ENCODE measurements at places on chromosomes 4 and X. TPM values are rescaled to one million over a fixed set of nuclear protein-coding genes. Genes with fewer than 3 reads are reported as not detected.

DNA sequence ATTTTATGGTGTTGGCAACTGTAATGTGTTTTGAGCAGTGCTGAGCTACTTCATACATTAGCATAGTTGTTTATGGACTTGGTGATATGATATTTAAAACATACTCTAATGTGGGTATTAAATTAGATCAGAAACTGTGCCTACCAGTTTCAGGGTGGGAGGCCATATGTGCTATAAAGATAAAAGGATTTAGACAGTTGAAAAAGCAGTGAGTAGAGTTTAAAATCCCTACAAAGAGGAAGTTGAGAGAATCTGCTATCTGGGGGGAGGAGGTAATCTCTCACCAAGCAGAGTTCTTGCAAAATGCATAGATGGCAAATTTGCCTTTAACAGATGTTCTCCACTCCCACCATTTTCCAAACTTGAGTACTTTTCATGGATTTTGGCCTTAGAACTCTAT lies 154.5 kb downstream of the SPOCK3 start:
- no peak for DNase-seq

The TMEM192 gene
- 15.5 TPM for total RNA-seq

- no peak for DNase-seq
These were observed 338.9 kb upstream of the FAM241A start for GRCh38 chr4:111806331-111806730.

- peak; percentile 19 for DNase-seq
These were observed 23.0 kb downstream of the HTRA3 start for GRCh38 chr4:8292478-8293107.

DNA sequence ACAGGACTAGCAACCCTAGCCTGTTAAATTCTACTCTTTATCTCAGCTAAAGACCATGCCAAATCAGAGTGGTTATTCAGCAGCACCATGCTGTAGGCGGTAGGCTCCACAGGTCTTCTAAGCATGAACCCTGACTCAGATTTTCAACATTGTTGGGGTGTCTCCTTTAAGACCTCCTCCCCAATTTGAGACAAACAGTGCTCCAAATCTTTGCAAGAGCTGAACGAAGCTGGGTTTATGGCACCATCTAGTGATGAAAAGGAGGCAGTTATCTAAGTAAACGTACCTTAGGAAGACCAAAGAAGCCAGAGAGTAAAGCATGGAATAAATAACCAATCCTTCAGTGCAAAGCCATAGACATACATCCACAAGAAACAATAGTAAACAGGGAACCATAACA lies 334.5 kb upstream of the SLC7A11 start:
- DNase-seq, result no peak

GRCh38 chr4:69214716-69215115 lies at the start of gene UGT2B11:
Gene UGT2B11 (minus strand): TSS chr4:69214748. CDS start chr4:69214722, 26 bp downstream.
- DNase-seq, result no peak

DNA sequence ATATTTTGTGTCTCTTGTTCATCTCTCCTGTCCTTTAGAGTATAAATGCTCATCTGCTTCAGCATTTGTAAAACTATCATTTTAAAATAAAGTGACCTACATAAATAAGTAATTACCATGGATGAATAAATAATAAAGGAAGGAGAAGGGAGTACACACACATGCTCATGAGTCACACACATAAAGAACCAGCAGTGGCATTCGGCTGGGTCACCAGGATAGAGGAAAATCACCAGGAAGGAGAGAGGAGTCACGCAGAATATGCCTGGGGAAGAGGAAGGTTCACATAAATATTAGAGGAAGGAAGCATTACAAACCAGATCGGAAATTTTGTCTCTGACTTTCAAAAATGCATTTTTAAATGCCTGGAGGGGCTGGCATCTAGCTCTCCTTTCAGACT lies 38.5 kb upstream of the MED14 start:
- no peak for DNase-seq
